ENCODE measurements at places on chromosomes 5 and 9. TPM values are rescaled to one million over a fixed set of nuclear protein-coding genes. Genes with fewer than 3 reads are reported as not detected.

Gene GFI1B
- total RNA-seq, result not detected

Gene CATSPER3
- total RNA-seq, result not detected

Gene CEL
- 0.17 TPM for total RNA-seq

Gene STK32A
- total RNA-seq, result not detected

Gene MYORG
- 8.0 TPM for total RNA-seq

Gene SOHLH1
- total RNA-seq, result 0.05 TPM

Gene SPATA9
- total RNA-seq, result not detected

Gene SOX30
- 0.09 TPM for total RNA-seq

Gene PCDHB14
- 1.0 TPM for total RNA-seq

Gene APBA1
- total RNA-seq, result 4.9 TPM

Gene PLPP7
- 6.0 TPM for total RNA-seq

Gene IGFBPL1
- 0.17 TPM for total RNA-seq

Gene ACTBL2
- total RNA-seq, result 0.17 TPM

Gene DDX4
- total RNA-seq, result not detected

Measured in dermis blood vessel endothelial cell (primary cell).